Activated T-helper 1 cell treated with Interleukin-2 at 50 U/mL for 16 hours (primary cell): ENCODE measurements at places on chromosomes 1 and 21.

DNA sequence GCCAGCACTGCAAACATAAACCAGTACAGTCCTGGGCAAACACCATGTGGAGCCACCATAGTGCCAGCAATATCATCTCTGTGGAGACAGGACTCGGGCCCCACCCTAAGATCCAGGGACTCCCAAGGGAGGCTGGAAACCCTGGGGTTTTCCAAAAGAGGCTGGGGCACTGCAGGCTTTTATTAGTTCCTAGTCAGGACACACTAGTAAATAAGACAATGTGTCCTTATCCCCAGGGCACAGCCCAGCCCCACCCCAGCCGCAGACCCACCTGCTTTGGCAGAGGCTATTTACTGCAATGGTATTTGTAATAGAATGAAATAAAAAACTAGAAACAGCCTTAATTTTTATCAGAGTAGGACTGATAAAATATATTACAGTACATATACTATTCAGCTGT is 486 bp upstream of the GJB3 start:
- DNase-seq, result no peak

GRCh38 chr1:167599957-167600581 is 30.0 kb upstream of the RCSD1 start:
- DNase-seq, result no peak

DNA sequence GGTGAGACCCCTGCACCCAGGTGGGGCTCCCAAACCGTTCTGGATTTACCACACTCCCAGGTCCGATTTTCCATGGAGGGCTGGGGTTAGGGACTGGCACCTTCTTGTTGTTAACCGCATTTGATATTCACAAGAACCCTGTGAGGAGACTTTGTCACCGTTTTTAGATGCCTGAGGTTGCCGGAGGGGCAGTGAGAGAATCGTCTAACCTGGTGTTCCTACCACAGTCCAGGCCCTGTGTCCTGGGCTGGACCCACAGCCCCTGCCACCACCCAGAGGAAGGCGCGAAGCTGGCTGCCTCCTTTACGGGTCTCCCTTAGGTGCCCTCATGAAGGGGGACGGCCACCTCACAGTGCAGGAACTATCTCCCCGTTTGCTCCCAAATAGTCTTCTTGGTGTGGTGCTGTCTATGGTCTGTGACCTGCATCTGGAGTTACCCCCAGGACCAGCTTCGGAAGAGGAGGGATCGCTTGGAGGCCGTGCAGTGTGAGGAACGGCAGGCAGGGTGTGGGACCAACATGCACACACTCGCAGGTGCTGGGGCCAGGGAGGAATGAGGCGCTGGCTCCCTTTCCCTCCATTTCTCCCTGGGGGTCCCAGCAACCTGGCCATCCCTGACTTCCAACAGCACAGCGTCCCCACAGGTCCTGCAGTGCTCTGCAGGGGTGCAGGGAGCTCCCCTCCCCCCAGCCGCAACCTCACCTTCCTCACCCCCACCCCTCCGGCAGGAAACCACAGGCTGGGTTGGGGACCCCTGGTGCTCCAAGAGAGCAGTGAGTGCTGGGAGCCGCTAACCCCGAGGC is 7.0 kb downstream of the SIM2 start:
- DNase-seq, result no peak

GRCh38 chr1:27045973-27046558 is 33.4 kb upstream of the TENT5B start:
- DNase-seq, result peak; percentile 40

DNA sequence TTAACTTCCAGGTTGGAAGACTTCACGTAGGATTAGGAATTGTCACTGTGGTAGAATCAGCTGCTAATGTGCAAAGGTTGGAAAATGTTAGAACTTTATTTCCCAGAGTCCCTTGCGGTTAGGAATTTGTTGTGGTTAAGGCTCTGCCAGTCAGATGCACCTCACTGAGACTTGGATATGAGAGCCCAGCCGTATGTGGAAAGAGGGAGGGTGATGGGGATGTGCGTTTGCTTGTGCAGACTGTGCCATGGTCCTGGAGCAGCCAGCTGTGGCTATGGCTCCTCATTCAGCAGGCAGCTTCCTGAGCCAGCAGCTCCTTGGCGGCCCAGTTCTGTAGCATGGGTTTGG is 12.5 kb downstream of the S100A10 start:
- no peak for DNase-seq

- DNase-seq, result no peak
Measured at GRCh38 chr1:223426936-223427335, 33.7 kb downstream of the CCDC185 start.

DNA sequence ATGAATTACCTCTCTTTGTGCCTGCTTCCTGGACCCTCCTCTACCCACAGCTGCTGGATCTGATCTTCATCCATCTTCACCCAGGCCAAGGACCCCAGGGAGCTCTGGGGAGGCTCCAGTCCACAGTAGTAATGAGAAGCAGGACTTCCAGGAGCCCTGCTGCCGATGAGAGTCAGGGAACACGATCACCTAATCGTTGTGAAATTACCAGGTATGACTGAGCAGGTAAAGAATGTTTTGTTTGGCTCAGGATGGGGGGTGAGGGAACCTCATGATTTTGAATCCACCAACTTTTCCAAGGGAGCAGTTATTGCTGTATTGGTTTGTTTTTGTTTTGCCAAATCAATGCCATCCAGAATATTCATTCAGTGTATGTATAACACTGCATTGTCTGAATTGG is 454.0 kb downstream of the PLPP3 start:
- DNase-seq, result no peak

DNA sequence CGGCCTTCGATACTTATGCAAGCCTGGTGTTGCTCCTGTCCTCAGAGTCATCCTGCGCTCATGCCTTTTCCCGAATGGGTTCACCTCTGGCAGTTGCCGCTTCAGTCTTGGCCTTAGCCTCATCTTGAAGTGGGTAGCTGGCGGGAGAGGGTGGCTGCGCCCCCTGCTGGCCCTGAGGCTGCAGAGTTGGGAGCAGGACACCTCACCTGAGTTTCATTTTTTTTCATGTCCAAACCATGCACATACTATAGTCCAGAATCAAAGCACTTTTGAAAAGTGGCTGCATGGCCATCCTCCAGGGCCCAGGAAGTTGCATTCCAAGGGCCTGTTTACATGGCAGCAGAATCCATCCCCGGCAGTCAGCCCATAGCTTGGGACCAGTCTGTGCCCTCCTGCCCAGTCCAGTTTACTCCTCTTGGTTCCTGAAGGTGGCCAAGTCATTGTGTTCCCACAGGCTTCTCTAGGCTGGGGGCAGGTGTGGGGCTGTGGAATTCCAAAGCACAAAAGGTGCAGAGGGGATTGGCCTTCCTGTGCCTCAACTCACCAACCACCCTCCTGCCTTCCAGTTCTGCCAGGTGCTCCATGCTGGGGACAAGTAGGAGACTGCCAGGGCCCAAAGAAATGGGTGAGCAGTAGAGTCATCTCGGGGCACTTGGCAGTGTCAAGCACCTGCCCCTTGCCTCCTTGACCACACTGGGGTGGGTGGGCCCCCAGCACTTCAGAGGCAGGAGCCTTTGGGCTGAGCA is 44.0 kb downstream of the YARS1 start:
- DNase-seq, result peak; percentile 58

DNA sequence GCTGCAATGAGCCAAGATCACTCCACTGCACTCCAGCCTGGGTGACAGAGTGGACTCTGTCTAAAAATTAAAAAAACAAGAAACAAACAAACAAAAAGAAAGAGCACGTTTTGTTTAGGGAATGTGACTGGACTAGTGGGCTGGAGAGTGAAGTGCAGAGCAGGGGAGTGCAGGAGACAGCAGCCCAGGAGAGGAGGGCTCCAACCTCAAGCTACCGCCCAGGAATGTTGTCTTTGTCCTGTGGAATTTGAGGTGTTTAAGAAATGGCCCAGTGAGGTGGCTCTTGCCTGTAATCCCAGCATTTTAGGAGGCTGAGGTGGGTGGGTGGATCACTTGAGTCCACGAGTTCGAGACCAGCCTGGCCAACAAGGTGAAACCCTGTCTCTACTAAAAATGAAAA is 42.4 kb upstream of the MTF2 start:
- DNase-seq, result no peak

GRCh38 chr1:3597599-3597964 is 13.7 kb downstream of the MEGF6 start:
- DNase-seq, result no peak

DNA sequence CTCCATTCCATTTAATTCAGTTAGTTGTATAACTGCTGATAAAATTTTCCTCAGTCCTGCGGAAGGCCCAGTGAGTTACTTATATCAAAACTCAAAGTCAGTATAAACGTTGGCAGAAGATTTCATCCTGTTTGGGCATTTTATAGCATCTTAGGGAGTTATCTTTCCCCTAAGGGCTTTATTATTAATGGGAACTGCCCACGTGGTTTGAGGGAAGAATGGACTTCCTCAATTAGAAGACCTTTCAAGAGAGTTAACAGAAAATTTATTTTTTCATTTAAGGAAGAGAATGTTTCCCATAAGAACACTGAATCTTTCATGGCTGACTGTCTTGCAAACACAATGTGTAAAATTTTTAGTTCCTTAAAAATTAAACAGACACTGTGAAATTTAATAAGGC is 400.1 kb downstream of the NEGR1 start:
- no peak for DNase-seq

DNA sequence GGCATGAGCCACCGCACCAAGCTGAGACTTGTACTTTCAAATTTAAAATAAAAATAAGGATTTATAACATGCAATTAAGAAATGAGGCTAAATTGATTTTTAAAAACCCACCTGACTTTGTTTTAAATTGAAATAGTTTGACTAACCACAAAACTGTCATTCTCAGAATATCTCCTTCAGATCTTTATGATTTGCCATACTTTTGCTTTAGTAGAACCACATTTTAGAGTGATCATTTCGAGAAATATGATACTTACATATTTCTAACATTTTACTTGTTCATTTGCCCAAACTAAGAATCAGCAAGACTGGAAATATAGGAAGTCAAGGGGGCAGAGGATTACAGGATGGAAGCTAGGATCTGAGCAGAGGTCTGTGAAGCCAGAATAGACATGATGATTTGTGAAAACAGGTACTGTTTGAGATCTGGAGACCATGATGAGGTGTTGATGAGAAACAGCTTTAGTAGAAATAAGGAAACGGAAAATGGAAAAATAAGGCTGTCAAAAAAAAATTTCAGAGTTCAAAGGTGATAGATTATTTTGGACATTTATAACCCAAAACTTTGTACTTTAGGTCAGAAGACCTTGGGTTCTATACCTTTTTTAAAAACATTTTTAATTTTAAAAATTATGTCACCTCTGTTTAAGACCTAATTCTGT is 44.8 kb downstream of the GIPC2 start:
- no peak for DNase-seq

DNA sequence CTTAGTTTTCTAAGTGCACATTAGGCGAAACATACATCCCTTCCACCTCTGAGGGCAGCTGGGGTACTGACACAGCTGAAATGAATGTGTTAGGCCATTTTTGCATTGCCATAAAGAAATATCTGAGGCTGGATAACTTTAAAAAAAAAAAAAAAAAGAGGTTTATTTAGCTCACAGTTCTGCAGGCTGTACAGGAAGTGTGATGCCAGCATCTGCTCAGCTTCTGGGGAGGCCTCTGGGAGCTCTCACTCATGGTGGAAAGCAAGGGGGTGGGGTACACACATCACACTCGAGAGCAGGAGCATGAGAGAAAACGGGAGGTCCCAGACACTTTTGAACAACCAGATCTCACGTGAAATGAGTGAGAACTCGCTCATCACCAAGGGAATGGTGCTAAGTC is 158.1 kb downstream of the PSMG1 start:
- no peak for DNase-seq

DNA sequence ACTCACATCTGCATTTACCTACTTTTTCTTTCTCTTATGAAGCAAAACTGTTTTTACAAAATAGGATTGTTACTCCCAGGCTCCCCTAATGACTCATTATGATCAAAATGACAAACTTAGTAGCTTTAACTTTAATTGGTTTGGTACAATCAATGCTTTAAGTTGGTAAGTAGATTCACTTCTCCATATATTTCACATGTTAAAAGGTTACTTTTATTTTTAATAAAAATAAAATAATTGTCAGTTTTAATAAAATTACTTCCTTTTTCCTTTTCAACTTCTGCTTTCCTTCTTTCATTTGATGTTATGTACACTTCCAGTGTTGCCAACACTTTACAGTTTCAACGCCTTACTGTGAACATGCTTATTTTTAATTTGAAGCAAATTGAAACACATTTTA is 477.6 kb downstream of the SETD4 start:
- DNase-seq, result no peak

- DNase-seq, result peak; percentile 59
Measured at GRCh38 chr1:43227143-43227764, 42.5 kb upstream of the TMEM125 start.

GRCh38 chr1:33429332-33429731 is 1.6 kb downstream of the PHC2 start:
- no peak for DNase-seq

DNA sequence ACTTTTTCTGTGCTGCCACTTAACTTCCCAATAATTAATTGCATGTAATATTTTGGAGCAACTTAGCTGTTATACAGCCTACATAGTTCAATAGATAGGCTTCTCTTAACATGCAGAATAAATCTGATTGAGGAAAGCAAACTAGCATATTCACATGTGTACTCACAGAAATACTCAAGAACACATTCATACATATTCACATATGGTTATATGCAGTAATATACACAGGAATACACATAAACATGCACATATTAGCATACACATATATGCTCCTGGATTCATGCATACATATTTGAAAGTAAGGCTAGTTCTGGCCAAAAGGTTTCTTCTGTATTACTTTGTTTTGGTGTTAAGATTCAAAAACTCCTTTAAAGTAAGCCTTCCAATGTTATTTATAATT is 73.1 kb downstream of the HMCN1 start:
- no peak for DNase-seq

- no peak for DNase-seq
Measured at GRCh38 chr1:97337250-97338030, 583.4 kb downstream of the DPYD start.

DNA sequence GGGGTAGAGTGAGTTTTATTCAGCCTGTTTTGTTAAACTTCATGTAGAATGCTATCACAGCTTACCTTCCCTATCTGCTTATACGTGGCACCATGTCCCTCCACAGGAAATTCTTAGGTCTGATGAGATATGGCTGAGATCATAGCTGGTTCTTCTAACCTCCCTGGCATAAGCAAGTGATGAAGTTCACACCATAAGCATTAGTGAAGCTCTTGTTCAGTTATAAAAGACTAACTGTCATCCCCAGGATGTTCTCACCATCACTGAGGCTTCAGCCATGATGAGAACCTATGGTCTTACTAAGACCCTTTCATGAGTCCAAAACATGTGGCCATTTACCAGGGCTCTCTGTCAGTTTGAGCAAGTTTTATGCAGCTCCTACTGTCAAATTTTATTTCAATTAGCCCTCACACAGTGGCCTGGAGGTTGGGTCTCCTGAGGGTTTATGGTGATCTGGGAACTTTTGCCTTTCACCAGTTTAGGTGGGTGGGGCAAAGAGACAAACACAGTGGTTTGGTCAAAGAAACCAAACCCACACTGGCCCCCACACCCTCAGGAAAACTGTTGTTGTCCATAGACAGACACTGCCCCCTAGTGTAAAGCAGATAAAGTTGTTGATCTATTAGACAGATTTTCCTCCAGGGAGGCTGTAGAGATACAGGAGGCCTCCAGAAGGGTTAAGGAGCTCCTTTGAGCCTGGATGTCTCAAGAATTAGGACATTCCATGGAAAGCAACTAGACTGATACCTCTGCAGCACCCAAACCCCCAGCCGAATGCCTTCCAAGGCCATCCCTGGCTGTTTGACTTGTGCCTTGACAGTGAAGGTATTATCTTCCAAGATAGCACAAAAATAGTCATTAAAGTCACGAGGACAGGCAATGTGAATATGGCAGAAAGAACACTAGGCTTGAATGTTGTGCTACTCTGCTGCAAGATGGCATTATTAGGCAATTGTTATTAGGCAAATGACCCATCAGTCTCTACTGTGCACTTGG is 5.0 kb downstream of the SLC22A15 start:
- DNase-seq, result no peak
